Trophoblast cell (in vitro differentiated cells and primary cell): ENCODE measurements at places on chromosomes 13 and 19.

- no peak for DNase-seq
These were observed 752 bp downstream of the ZMYM5 start for GRCh38 chr13:19862481-19863313.

- no peak for DNase-seq
These were observed 19.0 kb upstream of the ISYNA1 start for GRCh38 chr19:18456974-18457373.

GRCh38 chr19:38362076-38362945 is 12.1 kb upstream of the PSMD8 start:
- DNase-seq: peak; percentile 65

GRCh38 chr13:98922306-98922705 is 55.6 kb downstream of the DOCK9 start:
- no peak for DNase-seq

DNA sequence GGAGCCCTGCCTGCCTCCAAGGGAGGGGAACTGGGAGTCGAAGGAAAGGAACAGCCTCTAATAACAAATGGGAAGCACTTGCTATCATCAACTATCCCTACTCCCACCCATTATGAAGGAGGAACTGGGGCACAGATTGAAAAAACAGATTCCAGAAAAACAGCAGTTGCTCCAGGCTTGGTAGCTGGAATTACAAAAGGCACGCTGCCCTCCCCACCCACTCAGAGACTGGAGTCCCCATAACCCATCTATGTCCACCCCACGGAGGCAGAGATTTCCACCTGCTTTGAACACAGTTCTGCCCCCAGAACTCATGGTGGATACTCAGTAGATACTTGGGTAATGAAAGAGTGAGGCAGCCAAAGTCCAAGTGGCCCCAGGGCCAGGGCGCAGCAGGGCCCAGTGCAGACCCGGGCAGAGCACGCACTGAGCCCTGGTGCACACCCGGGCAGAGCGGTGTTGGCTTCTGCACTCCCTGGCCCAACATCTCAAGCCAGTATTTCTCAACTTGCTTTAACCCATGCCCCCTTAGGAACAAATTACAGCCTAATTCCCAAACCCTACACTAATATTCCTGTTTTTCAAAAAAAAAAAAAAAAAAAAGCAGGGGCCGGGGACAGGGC is 19.1 kb upstream of the CCNP start:
- no peak for DNase-seq

GRCh38 chr13:51925865-51926527 is 64.2 kb downstream of the CCDC70 start:
- no peak for DNase-seq

DNA sequence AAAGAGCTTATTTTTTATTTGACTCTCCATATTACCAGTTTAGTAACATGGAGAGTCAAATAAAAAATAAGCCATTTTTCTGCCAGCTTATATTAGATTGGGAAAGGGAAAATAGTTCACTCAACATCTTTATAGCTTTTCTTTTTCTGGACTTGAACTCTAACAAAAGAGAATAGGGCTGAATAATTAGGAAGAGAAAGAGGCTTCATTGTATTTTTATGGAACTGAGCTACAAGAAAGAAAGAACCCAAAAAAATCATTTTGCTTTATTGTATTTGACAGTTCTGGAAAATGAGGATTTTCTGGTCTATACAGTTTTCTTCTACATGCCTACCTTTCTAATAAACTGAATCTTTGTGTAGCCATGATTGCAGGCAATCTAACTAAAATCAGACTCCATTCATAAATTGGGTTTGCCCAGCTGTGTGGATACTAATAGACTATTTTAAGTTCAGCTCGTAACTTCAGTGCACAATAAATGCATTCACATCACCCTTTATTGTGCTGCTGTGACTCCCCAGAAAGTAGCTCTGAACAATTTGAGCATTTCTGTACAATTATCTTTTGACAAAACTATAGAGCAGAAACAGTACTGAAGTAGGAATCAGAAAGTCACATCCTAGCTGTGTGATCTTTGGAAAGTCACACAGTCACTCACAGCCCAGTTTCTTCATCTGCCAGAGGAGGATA is 115.3 kb downstream of the STOML3 start:
- DNase-seq: no peak

DNA sequence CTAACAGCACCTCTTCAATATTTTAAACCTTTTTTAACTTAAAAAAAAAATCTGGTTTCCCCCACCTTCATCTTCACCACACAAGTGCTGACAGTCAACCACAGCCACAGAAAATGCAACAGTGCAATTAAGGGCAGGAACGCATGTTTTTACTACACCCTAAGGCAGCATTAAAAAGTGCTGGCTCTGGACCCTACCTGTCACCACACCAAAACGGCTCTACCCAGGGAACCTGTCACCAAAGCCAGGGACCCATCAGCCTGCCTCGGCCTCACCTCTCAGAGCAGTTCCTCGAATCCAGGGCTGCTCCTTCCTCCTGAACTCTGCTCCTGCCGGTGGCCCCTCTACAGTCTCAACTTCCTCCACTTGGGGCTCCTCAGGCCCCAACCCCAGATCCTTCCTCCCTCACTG is 22.5 kb upstream of the SLC35E1 start:
- no peak for DNase-seq
